GM04503 (cell line): ENCODE measurements at places on chromosomes 7 and 10.

DNA sequence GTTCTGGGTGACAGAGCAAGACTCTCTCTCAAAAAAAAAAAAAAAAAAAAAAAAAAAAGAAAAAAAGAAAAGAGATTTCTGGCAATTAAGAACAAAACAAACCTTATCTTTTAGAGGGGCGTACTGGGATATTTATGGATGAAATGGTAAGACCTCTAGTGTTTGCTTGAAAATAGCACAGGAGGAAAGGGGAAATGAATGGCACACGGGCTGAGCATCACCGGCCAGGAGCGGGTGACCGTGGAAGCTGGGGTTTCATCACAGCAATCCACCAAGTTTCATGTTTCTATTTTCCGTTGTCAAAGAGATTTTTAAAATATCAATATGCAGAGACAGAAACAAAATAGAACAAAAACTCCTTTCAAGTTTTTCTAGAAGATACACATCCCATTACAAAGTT lies 105.6 kb downstream of the SVIL start:
- no peak for DNase-seq

- no peak for DNase-seq
These were observed 22.2 kb upstream of the EXOC4 start for GRCh38 chr7:133230591-133231194.

DNA sequence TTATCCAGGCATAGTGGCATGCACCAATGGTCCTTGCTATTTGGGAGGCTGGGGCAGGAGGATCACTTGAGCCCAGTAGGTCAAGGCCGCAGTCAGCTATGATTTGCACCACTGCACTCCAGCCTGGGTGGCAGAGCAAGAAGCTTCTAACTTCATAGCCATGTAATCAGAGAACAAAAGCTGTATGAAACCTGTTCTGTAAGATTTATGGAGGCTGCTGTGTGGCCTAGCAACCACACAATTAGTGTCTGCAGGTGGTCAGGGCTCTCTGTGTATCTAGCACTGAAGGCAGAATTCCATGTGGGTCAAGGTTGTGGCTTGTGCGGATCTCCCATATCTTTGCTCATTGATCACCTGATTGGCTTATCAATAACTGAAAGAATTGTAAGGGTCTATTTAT lies 221.5 kb upstream of the FOXK1 start:
- DNase-seq = no peak

GRCh38 chr7:115133248-115133647 lies 211.4 kb downstream of the MDFIC start:
- DNase-seq = no peak
